ENCODE measurements at places on chromosomes 16 and 17. TPM values are rescaled to one million over a fixed set of nuclear protein-coding genes. Genes with fewer than 3 reads are reported as not detected.

APPBP2 gene
- polyA plus RNA-seq = 24.5 TPM

DDX28 gene
- 9.3 TPM for polyA plus RNA-seq

HOXB8 gene
- 0.28 TPM for polyA plus RNA-seq

TMEM235 gene
- 0.07 TPM for polyA plus RNA-seq

RHBDL3 gene
- polyA plus RNA-seq = 0.83 TPM

KRT39 gene
- not detected for polyA plus RNA-seq

MEIOC gene
- 0.07 TPM for polyA plus RNA-seq
